ENCODE measurements at places on chromosomes 11 and 22.

DNA sequence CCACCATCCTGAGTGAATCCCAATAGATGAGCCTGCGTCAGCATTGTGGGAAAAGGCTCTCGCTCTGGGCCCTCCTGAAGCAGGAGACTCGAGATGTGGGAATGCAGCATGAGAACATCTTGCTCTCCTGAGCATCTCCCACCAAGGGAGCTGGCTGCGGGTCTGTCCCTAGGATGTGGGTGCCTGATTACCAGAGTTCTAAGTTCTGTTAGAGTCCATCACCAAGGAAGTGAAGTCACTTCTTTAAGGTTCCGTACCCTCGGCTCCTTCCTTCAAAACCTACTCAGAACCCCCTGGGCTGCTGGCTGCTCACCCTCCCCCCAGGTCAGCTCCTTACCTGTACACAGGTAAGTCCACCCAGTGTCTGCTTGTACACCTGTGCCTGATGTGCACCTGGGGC, 100.5 kb upstream of the IGLL5 start:
- DNase-seq: no peak

DNA sequence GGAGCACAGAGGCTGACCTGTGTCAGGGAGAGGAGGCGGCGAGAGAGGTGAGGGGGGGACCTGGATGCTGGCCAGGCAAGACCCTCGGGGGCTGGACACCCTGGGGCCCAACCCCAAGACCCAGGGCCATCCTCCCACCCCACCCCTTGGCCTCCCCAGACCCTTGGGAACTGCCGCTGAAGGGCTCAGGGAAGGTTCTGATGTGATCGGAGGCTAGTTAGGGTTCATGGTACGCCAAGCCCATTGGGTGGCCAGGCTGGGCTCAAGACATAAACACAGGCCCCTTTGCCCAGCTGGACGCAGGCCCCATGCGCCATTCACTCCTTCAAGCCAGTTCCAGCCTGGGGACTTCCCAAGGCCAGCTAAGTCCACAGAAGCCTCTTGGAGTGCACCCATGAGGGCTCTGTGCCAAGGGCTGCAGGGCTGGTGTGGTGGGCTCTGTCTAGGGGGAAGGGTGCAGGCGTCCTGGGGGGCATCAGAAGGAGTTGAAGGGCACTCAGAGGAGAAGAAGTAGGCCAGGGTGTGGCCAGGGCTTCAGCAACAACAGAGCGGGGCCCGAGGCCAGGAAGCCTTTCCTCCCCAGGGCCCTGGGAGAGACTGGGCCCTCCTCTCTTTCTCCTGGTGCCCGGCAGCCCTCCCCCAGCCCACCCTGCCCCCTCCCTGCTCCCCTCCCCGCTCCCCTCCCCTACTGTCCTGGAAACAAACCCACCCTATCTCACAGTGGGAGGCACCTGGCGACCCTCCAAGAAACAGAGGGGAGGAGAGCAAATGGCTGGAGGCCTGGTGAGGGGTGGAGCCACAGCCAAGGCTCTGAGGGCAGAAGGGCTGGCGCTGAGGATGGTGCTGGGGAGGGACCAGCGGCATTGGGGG, 12.9 kb downstream of the TSPAN32 start:
- peak; percentile 44 for DNase-seq

- no peak for DNase-seq
Measured at GRCh38 chr22:20992056-20992442, 9.9 kb downstream of the THAP7 start.

DNA sequence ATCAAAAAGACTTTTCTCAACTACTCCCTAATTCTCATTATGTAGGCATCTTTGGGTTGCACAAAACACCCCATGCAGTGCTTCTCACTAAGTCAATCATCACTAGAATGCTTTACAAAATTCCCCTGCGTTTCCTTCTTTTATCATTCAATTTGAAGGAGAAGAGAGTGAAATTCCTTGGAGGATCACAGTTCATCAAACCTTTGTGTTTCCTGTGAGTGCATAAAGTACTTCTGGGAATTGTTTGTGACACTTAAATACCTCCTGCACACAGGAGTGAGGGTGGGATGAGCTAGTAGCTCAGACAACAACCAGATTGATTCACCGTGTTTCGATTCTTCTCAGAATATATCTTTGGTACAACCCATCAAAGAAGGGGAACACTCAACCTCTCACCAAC, 3.7 kb upstream of the OR5AR1 start:
- no peak for DNase-seq

GRCh38 chr11:67612751-67613150, 6.0 kb downstream of the NDUFV1 start:
- DNase-seq: no peak

DNA sequence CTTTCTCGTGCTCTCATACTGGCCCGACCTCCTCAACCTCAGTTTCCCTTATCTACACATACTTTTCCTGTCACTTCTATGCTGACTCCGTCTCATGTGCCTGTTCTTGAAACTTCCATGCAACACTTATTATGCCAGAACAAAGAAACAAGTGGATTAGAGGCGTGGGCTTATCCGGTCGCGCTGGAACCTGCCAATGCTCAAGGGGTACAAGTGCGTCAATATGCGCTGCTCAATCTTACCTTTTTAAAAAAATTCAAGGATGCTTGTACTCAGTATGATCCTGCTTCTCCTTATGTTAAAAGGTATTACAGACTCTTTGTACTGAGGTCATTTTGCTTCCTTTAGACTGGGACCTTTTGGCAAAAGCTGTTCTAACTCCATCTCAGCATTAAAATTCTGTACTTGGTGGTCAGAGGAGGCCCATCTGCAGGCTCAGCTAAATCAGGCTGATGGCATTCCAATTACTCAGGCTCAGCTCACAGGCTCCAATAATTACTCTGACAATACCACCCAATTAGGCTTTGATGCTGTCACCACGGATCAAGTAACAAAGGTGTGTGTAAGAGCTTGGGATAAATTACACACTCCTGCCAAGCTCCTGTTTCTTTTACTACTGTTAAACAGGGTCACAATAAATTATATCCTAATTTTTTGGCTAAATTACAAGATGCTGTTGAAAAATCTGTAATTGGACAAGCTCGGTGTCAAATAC, 26.3 kb upstream of the ALDH3B2 start:
- peak; percentile 10 for DNase-seq

- no peak for DNase-seq
Measured at GRCh38 chr11:134500621-134501020, 88.6 kb upstream of the B3GAT1 start.

DNA sequence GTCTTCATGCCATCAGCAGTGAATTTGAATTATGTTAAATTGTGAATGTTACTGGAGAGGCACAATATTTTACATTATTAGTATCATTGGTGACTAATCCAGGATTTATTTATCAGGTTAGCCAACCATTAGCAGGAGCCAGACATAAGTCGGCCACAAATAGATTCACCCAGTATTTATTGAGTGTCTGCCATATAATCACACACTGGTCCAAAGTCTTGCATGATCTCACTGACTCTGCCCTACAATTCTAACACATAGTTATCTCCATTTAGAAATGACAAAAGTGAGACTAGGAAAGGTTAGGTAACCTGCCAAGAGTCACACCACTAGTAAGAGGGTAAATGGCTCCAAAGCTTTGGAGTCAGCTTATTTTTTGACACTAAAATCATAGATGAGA, 179.6 kb downstream of the BLID start:
- DNase-seq: no peak

DNA sequence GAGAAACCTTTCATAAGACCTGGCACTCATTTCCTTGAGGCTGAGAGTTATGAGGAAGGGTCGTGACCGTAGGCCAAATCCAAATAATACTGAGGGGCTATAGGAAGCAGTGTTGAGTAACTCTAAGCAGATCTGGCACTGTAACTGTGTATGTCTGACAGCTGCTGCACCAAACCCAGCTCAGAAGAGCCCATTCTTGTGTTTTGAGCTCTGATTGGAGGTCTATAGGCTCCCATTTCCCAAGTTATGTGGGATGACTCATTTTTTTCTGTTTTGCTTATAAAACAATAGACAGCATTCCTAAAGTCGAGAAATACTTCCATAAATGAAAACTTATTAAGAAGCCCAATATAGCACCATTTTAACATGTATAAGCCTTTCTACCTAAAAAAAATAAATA, 645.8 kb downstream of the DLG2 start:
- DNase-seq: no peak

DNA sequence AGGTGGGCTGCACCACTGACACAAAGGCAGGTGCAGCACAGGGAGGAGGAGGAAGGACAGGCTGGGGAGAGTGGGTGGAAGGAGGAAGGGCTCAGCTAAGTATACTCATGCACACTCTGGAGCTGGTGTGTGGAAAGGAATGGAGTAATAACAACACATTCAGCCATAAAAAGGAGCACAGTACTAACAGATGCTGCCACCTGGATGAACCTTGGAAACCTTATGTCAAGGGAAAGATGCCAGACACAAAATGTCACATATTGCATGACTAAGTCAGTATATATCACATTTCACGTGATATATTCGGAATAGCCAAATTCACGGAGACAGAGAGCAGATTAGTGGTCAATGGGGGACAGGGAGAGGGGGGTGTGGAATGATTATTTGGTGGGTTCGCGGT, 389.6 kb upstream of the SYN3 start:
- DNase-seq: no peak

DNA sequence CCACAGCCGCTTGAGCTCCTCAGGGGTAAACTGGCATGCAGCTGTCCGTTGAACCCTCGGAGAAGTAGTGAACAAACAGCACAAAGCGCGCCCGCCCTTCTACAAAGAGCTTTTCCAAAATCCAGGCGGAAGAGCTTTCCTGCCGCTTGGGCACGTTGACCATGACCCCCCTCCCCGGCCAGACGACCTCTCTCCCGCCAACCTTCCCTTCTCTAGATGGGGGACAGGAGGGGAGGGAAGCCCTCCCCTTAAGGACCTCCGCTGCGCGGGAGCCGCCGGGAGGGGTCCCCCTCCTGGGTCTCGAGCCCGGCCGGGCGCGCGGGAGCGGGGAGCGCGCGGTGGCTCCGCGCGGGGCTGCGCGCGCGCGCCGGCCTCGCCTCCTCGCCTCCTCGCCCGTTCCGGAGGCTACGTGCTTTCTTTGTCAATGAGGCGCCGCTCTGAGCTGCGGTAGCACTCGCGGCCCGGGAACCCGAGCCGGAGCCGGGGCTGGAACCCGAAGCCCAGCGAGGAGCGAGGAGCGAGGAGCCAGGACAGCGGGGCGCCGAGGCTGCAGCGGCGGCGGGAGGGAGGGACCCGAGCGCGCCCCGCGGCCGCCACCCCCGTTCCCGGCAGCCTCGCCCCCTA, 118.6 kb downstream of the HIPK3 start:
- DNase-seq: peak; percentile 50

- no peak for DNase-seq
Measured at GRCh38 chr11:131824771-131825170, 454.4 kb downstream of the NTM start.

- no peak for DNase-seq
Measured at GRCh38 chr11:102610200-102610599, 14.9 kb downstream of the MMP20 start.

GRCh38 chr11:13880634-13881033, 81.9 kb upstream of the SPON1 start:
- DNase-seq: no peak

- peak; percentile 58 for DNase-seq
Measured at GRCh38 chr11:12086271-12087074, 23.9 kb upstream of the MICAL2 start.

GRCh38 chr11:116787786-116788486, at the start of gene ZPR1:
Gene ZPR1, minus strand, starts transcription at chr11:116788023. Its CDS starts 33 bp downstream, at chr11:116787990.
- DNase-seq: peak; percentile 89

DNA sequence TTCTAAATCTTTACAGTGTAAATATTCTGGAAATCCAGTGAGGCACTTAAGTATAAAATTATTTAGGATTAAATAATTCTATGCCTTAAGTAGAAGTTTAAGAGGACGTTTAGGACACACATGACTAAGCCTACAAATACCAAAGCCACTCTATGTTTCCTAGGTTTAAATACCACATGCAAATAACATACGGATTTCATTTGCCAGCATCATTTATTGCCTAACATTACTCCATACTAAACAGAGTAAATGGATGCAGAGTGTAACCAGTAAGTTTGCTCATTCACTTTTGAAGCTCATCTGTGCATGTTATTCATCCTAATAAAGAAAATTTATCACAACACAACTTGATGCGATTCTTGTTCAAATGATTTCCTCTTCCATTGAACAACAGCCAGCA, 4.1 kb downstream of the BDNF start:
- no peak for DNase-seq

DNA sequence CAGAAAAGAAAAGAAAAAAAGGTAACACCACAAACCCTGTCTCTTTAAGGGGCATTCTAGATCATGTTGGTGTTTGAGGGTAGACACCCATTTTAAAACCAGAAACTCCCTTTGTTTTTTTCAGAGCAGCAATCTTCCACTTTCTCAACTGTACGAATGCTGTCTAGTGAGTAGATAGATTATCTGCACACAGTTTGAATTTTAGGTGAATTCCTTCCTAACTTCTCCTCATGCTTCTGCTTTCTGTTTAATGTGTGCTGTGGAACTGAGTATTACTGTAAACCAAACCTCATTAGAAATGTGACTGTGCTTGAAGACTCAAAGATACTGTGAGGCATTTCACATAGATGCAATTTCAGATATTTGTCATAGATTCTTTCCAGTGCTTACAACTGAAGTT, 102.4 kb downstream of the PRMT3 start:
- peak; percentile 22 for DNase-seq

DNA sequence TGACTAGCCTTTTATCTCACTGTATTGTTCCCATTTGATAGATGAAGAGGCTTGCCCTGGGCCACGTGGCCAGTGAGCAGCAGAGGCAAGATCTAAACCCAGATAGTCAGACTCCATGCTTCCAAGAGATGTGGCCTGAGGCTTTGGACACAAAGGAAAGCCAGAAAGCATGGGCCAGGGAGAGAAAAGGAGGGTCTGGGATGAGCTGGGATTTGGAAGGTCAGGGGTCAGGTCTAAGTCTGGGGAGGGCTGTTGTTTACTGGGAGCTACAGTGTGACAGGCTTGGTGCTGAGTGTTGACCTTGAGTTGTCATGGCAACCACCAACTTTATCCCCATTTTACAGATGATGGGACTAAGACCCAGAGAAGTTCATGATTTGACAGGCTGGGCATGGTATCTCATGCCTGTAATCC, 2.1 kb downstream of the SLC35E4 start:
- no peak for DNase-seq

GRCh38 chr11:19763330-19763729, 50.7 kb downstream of the NAV2 start:
- DNase-seq: no peak

DNA sequence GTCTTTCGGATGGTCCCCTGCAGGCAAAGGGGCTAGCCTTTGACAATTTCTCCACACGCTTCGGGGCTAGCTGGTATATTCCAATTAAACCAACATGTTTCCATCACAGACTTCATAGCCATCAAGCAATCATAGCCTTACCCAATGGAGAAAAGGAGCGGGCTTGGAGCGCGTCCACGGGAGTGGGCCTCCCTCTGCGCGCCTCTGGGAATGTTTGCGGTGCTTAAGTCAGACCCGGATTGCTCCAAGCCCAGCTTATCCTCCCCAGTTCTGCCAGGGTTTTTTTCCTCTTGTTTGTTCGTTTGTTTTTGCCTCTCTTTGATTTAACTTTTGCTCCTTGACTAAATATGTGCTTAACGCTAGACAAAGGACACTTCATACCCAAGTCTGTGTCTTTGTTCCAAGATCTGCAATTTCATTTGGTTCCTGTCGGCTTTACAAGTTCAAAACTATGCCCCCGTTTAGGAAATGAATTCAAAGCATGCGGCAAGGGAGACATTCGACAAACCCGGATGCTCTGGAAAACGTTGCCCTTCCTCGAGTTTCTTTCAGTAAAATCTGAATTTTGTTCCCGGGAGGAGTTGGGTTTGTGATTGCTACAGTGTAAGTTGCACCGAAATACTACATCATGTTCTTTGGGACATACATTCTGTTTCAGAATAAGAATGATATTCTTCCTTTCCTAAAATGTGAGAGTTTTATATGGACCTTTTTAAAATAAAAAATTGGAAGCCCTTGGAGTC, 1.0 kb upstream of the GLB1L2 start:
- no peak for DNase-seq

- DNase-seq: no peak
Measured at GRCh38 chr11:8604078-8604723, 10.2 kb upstream of the STK33 start.
